ENCODE measurements at places on chromosomes 1 and 21. TPM values are rescaled to one million over a fixed set of nuclear protein-coding genes. Genes with fewer than 3 reads are reported as not detected.

DNA sequence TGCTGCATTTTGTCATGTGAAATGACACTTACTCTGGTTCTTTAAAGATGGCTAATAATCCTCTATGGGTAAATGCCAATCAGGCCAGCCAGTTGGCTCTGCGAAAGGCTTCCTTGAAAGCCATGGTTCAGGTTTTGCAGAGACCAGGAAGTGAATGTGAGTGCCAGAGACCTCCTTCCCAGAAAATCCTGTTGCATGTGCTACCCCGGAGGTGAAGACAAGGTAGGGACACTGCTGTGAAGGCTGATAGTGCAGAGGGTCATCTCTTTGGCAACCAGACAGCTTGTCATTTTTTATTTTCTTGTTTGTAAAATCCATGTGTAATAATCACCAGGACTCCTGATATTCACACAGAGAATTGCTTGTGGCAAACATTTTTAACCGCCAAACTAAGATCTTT, 18.7 kb downstream of the LRRC8D start:
- no peak for DNase-seq
- peaks cover 32% of the 10 kb centered on the region for H3K4me1 ChIP-seq
- no peaks in the 10 kb centered on the region for H3K36me3 ChIP-seq
- no peak overlapping the region for H3K27ac ChIP-seq
- H3K4me3 ChIP-seq, result no peak overlapping the region

DNA sequence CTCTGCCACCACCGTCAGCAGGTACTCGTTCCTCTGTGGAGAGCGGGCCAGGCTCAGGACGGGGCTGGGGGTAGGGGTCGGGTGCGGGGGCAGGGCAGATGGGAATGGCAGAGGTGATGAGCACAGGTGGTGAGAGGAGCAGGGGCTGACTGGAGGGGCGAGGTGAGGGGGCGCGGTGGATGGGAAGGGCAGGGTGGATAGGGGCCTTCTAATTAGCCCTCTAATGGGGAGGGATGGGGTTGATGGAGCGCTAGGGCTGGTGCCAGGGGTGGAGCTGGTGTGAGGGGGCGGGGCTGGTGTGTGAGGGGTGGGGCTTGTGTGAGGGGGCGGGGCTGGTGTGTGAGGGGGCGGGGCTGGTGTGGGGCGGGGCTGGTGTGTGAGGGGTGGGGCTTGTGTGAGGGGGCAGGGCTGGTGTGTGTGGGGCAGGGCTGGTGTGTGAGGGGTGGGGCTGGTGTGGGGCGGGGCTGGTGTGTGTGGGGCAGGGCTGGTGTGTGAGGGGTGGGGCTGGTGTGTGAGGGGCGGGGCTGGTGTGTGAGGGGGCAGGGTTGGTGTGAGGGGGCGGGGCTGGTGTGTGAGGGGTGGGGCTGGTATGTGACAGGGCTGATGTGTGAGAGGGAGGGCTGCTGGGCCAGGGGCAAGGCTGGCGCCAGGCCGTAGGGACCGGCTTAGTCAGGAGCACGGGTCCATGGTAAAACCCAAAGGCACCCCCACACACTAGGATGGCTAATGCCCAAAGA, 5.9 kb downstream of the KRTAP10-1 start:
- no peaks in the 10 kb centered on the region for H3K4me1 ChIP-seq
- H3K4me3 ChIP-seq, result no peak overlapping the region
- no peak overlapping the region for H3K27ac ChIP-seq

GRCh38 chr1:94265011-94265422, 27.6 kb upstream of the ARHGAP29 start:
- no peak overlapping the region for H3K4me3 ChIP-seq
- no peaks in the 10 kb centered on the region for H3K36me3 ChIP-seq
- DNase-seq, result no peak

DNA sequence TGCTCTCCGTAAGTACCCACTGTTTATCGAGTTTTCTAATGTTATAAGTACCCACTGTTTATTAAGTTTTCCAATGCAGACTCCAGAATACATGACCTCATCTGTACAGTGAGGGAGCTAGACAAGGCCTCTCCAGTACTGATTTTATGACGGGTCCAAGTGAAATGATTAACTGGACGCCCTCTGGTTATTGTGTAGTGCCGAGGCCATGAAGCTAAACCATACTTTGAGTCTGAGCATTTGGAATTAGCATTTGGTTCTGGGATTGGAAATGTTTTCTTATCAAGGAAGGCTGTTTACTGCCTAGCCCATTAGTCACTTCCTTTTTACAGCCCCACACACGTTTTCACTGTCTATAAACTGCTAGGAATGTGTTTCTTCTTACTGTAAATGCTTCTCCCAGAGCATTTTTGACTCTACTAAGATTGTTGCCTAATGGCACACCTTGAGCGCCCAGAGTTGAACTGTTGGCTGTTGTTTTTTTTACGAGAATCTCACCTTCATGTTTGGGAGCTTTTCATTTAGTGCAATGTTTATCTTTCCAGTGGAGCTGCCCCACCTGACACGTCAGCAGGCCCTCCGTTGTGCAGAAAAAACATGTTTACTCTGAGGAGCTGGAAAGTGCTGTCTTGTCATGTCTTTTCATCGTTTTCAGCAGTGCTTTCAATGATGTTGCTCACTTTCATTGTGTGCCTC, 26.9 kb downstream of the SPATA46 start:
- H3K4me1 ChIP-seq, result no peaks in the 10 kb centered on the region
- no peak for DNase-seq
- no peaks in the 10 kb centered on the region for H3K36me3 ChIP-seq
- H3K4me3 ChIP-seq, result no peak overlapping the region
- H3K27me3 ChIP-seq, result no peaks in the 10 kb centered on the region
- no peak overlapping the region for H3K27ac ChIP-seq

DNA sequence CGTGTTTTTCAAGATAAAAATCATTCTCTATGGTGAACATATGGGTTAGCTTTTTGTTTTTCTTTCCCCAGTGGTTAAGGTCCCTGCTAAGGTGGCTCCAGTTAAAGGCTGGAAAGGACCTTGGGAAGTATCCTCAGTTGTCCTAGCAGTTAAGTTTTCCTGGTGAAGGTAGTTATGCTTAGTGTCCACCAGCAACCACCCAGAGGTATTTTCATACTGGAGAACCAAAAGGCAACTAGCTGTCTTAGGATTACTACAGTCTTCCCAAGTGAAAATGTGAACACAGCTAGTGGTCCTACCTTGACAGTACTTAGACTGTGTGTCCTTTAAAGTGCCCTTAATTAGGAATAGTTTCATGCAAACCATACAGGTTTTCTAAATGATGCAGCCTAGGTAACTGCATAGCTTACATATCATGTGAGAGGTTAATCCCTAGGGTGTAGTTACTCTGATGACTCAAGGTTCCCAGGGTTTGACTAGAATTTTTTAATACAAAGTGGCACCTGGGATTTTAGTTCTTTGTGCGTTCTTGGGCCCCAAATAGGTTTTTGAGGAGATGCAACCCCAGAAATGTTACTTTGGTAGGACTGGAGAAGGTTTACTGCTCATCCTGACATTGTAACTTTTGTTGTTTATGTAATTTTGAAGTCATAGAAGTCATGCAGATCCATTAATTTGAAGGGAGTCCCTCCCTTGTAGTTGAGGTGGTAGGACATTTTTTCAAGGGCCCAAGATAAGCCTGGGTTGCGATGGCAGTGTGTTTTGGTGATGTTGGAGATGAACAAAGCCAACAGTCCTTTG, 36.5 kb downstream of the YY1AP1 start:
- H3K36me3 ChIP-seq, result no peaks in the 10 kb centered on the region
- no peak overlapping the region for H3K27ac ChIP-seq
- DNase-seq, result no peak
- H3K27me3 ChIP-seq, result no peaks in the 10 kb centered on the region

DNA sequence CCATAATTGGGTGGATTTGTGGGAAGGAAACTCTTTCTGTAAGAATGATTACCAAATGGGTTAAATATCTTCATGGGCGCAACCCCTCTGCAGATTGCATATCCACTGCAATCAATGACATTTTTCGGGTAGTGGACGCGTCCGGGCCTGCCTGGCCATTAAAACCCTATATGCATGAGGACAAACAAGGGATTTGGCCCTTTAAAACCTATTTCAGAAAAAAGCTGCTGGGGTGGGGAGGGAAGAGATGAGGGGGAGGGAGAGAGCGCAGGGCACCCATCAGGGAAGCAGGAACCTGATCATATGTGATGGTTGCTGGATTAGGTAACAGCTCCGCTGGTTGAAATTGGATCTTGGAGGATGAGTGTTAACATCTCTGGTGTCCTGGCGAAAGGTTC, 228.8 kb downstream of the PBX1 start:
- no peak overlapping the region for H3K4me3 ChIP-seq
- DNase-seq, result no peak
- H3K27me3 ChIP-seq, result no peaks in the 10 kb centered on the region
- H3K36me3 ChIP-seq, result no peaks in the 10 kb centered on the region
- H3K27ac ChIP-seq, result peak overlapping the region; percentile 12

DNA sequence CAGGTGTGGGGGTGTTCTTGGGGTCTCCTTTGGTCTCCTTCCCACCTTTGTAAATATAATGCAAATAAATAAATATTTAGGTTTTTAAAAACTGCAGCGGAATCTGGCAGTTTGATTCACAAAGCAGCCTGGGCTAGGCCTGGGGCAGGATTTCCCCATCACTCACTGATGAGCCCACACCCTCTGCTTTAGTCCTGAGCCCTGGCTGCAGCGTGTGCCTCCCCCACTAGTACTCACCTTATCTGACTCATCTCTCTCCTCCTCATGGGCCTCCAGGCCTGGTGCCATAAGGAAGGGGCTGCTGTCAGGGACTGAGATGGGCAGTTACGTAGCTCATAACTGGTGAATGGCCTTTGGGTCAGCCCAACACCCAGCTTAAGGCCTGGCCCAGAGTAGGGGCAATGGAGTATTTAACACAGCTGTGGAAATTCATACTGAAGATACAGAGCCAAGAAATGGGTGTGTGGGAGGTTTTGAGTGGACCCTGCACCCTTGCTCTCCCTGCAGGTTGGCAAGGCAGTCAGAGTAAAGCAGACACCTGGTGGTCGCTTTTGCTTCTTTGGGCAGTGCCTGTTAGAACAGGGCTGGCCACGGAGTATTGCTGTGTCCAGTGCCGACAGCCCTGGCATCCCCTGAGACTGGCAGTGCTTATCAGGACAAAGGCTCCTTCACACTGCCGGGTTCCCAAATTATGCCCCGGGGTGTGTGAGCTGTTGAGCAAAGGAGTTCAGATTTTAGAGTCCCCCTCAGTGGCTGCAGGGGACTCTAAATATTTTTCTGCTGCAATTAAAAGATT, 39.7 kb downstream of the AZIN2 start:
- no peak overlapping the region for H3K4me3 ChIP-seq
- no peak for DNase-seq
- H3K36me3 ChIP-seq, result no peaks in the 10 kb centered on the region
- no peaks in the 10 kb centered on the region for H3K4me1 ChIP-seq
- H3K27me3 ChIP-seq, result no peaks in the 10 kb centered on the region

DNA sequence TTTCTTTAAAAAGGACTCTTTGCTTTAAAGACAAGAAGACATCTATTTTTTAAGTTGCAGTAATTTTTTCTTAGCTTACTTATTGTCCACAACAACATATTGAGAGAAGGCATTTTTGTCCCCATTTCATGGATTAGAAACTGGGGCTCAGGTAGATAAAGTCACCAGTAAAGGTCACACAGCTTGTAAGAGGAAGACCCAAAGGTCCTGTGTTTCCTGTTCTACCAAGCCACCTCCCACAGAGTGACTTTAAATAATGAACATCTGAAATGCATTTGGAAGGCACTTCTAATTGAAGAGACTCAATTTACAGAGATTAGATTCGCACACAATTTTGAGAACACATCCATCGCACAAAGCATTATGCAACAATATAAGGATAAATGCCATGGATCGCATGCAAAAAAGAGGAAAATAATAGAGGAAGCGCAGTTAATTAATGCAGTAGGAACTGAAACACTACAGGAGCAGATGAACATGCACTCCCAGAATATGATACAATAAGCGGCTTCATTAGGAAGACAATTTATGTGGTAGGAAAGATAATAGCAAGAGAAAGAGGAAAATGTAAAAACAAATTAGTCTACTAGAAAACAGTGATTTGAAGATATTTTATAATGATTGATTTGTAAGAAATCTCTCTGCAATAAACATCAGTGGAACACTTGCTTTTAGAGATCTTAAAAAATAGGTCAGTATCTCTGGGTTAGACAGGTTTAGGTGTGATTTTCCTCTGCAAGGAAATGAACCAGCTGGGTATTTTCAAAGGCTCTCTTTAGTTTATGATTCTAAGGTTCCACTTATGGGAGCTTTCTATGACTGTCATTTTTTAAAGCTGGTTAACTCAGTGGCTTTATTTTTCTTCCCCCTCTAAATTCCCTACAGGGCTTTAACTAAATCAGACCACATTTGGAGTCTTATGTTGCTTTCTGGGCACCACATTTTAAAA, 27.1 kb upstream of the CD2 start:
- H3K27ac ChIP-seq, result no peak overlapping the region
- no peaks in the 10 kb centered on the region for H3K27me3 ChIP-seq
- H3K4me1 ChIP-seq, result no peaks in the 10 kb centered on the region
- DNase-seq, result no peak
- H3K4me3 ChIP-seq, result no peak overlapping the region
- no peaks in the 10 kb centered on the region for H3K36me3 ChIP-seq

DNA sequence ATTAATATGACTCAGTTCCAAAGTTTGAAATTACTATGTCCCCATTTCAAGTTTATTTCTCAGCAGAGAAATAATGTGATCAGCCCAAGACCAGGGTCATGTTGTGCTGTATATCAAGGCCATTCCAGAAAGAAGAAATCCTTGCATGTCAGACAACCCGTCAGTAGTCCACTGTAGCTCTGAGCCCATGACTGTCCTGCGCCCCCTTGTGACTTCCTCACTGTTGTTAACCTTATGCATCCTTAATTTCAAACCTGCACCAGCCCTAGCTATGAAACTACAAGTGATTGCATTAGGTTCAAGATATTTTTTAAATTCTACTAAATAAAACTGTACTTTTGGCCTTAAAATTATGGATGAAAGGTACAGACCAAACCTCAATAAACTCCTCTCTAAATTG, 133.0 kb downstream of the LRRC7 start:
- H3K4me1 ChIP-seq, result no peaks in the 10 kb centered on the region
- H3K36me3 ChIP-seq, result no peaks in the 10 kb centered on the region
- H3K27ac ChIP-seq, result no peak overlapping the region
- DNase-seq, result no peak
- H3K27me3 ChIP-seq, result no peaks in the 10 kb centered on the region
- no peak overlapping the region for H3K4me3 ChIP-seq

DNA sequence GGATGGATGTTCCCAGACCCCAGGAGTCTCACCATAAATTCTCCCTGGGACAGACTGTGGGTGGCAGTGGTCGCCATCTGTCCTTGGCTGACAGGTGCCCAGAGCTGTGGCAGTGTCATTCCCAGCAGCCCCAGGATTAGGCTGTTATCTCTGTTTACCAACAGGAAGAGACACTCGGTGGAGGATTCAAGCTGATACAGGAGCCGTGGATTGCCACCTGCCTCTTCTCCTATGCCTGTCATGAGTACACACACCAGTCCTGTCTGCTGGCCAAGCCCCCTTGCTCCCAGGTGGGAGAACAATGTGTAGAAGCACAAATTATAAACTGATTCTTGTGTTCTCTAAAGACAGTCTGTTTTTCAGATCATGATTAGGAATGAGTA, 152.6 kb downstream of the ETS2 start:
- no peaks in the 10 kb centered on the region for H3K4me1 ChIP-seq
- no peaks in the 10 kb centered on the region for H3K36me3 ChIP-seq
- no peak for DNase-seq
- no peaks in the 10 kb centered on the region for H3K27me3 ChIP-seq
- no peak overlapping the region for H3K27ac ChIP-seq

- H3K36me3 ChIP-seq, result no peaks in the 10 kb centered on the region
- H3K4me3 ChIP-seq, result no peak overlapping the region
- DNase-seq, result no peak
- no peaks in the 10 kb centered on the region for H3K27me3 ChIP-seq
- no peak overlapping the region for H3K27ac ChIP-seq
- no peaks in the 10 kb centered on the region for H3K4me1 ChIP-seq
These were observed 559.8 kb downstream of the LMO4 start for GRCh38 chr1:87888446-87888845.

The TRNP1 gene
- total RNA-seq, result 5.2 TPM

The SH3BP5L gene
- total RNA-seq, result 19.3 TPM

The CXADR gene
- total RNA-seq, result 11.2 TPM

The UBASH3A gene
- 0.28 TPM for total RNA-seq

The PROK1 gene
- total RNA-seq, result 5.0 TPM

The RHOU gene
- total RNA-seq, result 8.6 TPM
